ENCODE measurements at places on chromosomes 7 and 10.

DNA sequence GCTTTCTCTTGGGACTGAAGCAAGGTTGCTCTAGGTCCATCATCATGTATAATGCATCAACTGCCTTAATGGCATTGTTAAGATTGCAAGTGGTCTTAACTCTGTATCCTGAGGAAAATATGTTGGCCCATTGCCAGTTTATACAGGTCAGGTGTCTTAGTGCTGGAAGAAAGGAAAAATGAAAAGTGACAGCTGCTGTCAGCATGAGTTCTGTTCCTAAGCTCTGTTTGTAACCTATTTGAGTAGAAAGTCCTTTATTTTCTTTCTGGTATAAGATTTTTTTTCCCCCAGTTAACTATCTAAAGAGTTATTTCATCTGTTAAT is 127.2 kb downstream of the SRI start:
- no peak for DNase-seq

DNA sequence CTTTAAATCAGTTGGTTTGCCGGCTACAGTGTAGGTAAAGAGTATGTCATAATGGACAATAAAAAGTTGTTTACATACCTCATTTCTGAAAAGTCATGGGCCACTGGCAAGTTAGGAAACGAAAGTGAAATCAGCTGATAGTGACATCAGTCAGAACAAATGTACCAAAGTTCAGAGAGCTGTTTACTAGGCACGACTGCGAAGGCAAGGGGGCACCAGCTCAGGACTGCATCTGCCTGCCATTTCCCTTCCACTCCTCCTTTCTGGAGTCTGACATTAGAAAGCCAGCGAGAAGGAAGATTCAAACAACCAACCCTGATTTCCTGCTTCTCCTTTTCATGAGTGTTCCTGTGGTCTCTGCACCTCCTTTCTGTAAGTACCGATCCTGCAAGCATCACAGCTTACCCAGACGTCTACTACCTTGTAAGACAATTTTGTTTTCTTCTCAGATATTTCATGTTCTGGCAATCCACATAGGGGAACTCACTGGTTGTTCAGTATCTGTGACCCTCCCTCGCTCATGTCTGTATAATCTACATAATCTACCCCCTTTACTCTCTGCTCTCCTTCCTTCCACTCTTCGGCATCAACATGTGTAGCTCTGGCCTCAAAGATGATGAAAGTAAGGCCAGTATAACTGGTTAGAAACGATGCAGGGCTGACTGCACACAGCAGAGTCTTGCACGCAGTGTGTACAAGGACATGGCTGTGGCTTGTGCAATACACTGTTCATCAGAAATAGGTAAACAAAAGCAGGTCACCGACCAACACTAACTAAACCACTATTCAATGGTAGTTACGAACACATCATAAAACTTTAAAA is at the start of gene TMEM140:
TSS of gene TMEM140 (plus strand) at position 174 of the 823 bp plus-strand sequence. CDS start 16,370 bp downstream, outside the sequence.
- DNase-seq: no peak

DNA sequence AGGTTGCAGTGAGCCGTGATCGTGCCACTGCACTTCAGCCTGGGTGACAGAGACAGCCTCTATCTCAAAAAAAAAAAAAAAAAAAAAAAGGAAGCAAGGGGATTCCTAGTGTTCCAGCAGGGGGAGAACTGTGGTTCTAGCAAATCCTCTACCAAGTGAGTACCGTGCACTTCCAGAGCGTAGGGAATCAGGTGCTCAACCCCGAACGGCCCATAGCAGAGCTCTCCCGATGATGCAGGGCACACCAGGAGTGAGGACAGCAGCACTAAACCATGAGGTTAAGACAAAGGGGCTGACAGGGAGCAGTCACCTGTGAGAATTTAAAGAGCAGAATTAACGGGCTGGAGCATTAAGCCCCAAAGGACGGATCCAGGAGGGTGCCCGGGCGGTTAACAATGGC is 173.6 kb downstream of the PTPRN2 start:
- no peak for DNase-seq

GRCh38 chr10:86690231-86690630 is 21.9 kb downstream of the LDB3 start:
- no peak for DNase-seq

GRCh38 chr10:50653142-50653541 is 29.4 kb upstream of the SGMS1 start:
- no peak for DNase-seq

GRCh38 chr10:12594448-12594944 is 245.1 kb downstream of the CAMK1D start:
- DNase-seq: no peak

Measured in nephron progenitor cell (in vitro differentiated cells).